Trophoblast cell (in vitro differentiated cells and primary cell): ENCODE measurements at places on chromosomes 2 and 18.

GRCh38 chr2:230898713-230899091 is 26.3 kb downstream of the GPR55 start:
- no peak for DNase-seq

- DNase-seq = no peak
Measured at GRCh38 chr2:385785-386184, 97.9 kb upstream of the ALKAL2 start.

DNA sequence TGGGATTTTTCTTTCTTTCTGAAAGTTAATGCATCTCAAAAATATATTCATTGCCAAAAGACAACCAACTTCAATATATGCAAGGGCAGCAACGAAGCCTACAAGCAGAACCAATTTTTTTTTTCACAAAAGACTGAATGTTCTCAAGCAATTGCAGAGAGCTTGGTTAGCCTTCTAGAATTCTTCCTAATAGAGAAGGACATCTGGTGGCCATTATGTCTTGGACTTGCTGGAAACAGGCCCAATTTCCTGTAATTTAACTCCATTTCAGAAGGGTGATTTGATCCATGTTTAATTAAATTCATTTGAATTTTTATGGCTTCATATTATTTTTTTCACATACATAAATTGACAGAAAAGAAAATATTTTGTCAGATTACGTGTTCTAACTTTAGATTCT is 208.0 kb downstream of the TPGS2 start:
- no peak for DNase-seq

- DNase-seq = peak; percentile 82
Measured at GRCh38 chr2:191657977-191658376, 20.0 kb upstream of the NABP1 start.

DNA sequence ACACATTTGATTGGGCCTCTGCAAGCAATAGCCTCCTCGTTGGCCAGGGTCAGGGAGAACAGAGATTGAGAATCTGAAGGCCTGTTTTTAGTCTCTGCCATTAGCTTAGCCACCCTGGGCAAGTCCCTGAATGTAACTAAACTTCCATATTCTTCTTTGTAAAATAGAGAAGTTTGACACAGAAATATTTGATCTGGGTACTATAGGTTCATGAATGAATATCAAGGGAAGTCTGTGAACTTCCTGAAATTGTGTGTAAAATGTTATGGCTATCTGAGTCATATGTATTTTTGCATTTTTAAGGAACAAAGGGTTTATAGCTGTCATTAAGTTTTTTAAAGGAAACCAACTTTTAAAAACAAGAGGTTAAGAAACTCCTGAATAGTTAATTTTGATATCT is 23.2 kb downstream of the RND3 start:
- DNase-seq = no peak

DNA sequence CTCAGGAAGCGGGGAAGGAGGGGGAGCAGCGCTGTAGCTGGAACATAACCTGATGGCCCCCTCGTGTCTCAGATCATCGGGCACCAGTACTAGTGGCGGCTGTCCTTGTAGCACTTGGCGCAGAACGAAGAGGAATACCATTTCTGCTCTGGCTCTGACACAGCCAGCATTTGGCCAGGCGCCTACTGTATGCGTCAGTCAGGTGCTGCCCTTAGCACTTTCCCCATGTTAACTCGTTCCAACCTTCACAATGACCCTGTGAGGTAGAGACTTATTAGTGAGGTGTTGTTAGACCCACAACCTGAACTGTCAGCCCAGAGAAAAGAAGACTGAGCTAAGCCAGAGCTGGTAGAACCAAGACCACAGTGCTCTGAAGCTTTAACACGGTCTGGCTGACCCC is 47.7 kb upstream of the EML6 start:
- DNase-seq = no peak

DNA sequence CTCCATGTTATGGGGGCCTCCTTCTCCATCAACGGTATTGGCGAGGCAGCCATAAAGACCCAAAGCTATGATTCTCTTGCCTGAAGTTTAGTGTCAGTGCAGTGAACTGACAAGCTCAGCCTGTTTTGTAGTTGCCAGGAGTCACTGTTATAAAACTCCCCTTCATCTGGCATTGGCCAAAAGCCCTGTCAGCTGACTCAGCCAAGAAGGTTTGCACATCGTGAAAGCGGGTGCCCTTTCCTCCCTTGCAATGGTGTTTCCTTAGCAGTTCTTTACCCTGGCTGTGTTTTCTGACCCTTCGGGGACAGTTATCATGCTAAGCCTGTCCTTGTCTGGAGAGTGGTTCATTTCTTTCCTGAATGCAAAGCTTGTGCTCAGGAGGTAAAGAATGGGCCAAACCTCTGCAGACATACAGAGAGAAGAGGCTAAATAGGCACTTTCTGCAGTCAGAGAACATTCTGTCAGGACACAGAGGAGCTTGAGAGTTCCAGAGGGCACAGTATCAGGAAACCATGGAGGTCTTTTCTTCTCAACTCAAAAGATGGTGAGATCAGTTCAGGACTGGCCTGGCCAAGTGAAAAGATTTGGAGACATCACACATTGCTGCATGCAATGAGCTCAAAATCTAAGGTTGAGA is 414.2 kb downstream of the ZNF521 start:
- no peak for DNase-seq

- DNase-seq = peak; percentile 57
Measured at GRCh38 chr2:216013080-216013909, at the start of gene MREG. Gene MREG, minus strand, starts transcription at chr2:216013551. Its CDS starts 224 bp downstream, at chr2:216013327.

DNA sequence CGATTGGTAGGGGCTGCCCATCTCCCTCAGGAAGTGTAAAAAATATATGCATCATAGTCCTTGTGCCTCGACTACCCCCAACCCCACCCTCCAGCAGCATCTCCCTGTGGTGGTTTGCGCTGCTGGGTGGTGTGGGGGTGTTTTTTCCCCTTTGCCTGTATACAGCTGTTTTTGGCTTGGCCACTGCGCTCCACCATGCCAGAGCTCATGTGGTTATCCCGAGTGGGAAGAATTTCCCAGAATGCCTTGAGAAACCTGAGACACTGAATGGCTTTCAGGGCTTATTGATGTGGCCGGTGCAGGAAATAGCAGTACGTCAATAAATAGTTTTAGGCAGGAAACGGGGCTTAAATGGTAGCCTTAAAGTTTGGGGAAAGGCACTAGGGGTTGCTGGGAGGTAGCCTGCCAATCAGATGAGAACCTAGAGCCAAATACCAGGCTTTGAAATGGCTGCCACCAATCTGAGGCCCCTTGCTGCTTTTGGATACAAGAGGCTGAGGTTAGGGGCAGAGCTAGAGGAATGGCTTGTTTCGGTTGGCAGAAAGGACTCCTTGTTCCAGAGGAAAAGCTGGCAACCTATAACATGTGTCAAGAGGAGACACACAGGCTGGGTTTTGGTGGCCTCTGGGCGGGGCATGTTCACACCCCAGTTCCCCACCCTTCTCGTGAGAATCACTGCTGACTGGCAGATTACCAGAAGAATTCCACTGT is 144.1 kb downstream of the SMAD7 start:
- DNase-seq = no peak
